ENCODE measurements at places on chromosomes 1 and 21.

DNA sequence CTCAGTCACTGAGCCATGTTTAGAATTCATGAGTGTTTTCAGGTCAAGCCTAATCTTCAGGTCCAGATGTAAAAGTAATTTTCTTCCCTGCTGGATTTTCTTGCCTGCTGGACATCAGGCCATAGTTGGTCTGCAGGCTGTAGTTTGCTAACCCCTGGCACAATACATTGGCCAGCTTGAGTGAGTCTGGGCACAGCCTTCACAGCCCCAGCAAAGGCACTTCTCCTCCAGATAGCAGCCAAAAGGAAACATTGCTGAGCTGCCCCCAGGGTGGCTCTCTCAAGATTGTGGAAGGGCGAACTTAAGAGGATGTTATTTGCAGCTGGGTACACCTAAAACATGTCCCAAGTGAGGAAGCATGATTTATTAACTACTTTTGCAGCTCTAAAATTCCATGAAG is 126.8 kb downstream of the PIK3R3 start:
- DNase-seq, result no peak

DNA sequence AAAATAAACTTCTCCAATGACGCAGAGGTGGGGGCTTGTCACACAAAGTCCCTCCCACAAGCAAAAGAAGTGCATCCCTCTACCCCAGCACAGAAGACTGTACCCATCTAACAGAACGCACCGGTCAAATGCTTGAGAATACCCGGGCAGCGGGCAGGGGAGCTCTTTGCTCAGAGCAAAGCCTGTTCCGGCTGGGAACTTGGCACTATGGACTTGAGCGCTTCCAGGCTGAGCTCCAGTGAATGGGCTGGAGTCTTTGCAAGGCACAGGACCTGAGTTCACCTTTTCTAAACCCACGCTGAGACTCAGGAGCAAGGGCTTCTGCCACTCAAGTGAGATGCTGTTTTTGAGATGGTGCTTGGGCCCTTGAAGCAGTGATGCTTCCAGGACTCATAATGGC is 20.3 kb downstream of the RHBG start:
- DNase-seq, result no peak

DNA sequence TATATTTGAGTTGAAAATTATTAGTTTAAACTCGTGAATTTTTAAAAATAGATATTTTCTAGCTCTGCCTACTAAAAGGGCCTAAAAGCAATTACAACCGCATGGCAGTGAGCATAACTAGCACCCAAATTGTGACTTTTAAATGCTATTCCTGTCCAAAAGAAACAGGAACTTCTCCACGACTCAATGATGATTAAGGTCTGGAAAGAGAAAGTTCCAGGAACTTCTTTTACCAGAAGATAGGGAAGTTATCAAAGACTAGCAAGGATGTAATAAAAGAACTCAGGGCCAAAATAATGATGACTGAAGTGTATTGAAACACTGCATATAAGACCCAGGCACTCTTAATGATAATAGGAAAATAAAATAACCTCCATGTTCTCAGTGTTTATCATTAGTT is 313.0 kb downstream of the PLPP3 start:
- no peak for DNase-seq

GRCh38 chr1:23122796-23123195 is 45.9 kb downstream of the LUZP1 start:
- DNase-seq, result no peak

DNA sequence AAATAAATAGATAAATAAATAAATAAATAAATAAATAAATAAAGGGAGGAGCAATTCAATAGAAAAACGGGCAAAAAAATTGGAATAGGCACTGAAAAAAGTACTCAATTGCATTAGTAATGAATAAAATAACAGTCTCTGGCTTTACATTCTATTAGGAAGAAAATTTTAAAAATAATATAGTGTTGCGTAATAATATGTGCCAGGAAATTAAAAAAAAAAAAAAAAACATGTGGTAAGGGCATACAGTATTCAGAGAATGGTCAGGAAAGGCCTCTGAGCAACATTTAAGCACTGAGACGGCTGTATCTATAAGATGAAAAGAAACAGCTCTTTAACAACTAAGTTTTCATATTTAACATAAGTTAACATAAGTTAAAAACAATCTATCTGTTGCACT is 48.7 kb upstream of the GLIS1 start:
- no peak for DNase-seq

GRCh38 chr1:112798292-112798691 is 83.2 kb upstream of the PPM1J start:
- no peak for DNase-seq

- DNase-seq, result peak; percentile 67
Measured at GRCh38 chr1:175152006-175152652, 40.4 kb downstream of the KIAA0040 start.

- DNase-seq, result no peak
Measured at GRCh38 chr21:35342440-35342839, 293.3 kb upstream of the RUNX1 start.

- DNase-seq, result peak; percentile 19
Measured at GRCh38 chr1:3672971-3673361, 20.6 kb downstream of the TP73 start.

- no peak for DNase-seq
Measured at GRCh38 chr1:154408174-154408777, 3.1 kb downstream of the IL6R start.

DNA sequence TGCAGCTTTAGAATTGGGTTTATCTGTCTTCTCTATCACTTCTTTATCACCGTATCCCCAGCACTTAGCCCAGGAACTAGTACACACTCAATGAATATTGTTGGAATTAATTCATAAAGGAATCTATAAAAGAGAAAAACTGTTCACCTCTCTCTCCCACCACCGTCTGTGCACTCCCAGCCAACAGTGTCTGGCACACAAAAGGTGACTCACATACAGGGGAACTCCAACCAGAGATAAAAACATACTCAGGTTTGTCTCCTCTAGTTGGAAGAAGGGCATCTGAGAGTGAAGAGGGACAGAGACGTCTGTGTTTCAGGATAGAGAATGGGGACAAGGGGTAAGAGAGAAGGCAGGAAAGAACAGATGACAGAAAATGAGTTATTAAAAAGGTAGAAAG is 10.0 kb downstream of the ITLN1 start:
- DNase-seq, result no peak

DNA sequence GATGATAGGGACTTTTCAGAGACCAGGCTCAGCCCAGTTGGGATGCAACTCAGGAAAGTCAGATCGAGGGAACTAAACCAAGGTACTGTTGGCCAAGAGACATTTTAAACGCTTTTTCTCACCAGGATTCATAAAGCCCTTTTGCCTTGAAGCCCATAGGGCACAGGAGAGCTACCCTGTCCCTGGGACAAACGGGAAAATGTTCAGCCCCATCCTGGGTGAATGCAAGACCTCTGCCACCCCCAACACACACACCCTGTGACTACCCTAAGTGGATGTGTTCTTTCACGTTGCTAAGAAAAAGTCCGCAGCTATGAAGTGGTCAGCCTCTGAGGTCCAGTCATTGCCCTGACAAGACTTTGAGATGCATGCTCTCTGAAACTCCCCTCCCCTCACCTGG is 58.4 kb downstream of the ITPKB start:
- no peak for DNase-seq

- no peak for DNase-seq
Measured at GRCh38 chr21:17671733-17672132, 59.0 kb upstream of the BTG3 start.

DNA sequence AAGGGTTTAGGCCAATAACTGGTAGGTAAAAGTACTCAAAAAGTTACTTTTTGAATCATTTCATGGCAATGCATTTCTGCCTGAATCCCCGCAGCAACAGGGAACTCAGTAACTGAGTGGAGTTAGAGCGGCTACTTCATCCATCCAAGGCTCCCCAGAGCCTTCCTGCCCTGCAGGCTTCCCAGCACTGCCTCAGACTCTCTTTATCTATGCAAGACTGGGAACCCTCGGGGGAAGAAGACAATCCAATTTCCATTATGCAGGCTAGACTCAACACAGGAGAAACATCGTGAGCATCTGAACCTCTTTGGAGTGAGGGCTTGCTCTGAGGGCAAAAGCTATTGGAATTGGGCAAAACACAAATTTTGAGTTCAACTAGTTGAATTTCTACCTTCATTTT is 23.1 kb downstream of the ZMYND12 start:
- no peak for DNase-seq

DNA sequence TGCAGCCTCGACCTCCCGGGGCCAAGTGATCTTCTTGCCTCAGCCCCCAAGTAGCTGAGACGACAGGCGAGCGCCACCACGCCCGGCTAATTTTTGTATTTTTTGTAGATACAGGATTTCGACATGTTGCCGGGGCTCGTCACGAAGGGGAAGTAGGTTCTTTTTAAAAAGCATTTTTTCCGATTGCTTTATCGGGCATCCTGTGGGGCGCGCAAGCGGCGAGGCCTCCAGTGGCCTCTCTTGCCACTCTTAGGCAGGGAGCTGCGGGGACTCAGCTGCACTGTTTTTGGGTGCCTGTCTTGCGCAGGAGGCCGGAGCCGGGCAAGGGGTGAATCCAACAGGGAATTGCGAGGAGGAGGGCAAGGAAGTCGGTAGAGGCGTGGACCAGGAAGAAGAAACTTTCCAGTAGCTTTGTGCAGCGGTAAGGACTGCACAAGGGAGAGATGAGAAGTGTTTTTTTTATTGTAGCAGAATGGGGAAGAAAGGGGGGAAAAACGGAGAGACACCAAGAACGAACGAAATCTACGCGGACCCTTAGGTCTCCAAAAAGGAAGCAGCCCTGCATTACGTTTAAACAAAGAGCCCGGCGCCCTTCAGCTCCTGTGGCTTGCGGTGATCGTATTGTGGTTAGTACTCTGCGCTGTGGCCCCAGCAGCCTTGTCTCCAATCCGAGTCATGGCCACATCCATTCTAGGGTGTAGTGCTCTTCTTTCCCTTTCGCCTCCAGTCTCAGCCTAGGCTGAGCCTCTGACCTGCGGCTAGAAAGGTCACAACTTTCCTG is 164.8 kb downstream of the PPIAL4G start:
- no peak for DNase-seq

- DNase-seq, result no peak
Measured at GRCh38 chr1:26913389-26913753, 404 bp downstream of the NR0B2 start.

GRCh38 chr21:42475526-42476387 is 20.3 kb downstream of the RSPH1 start:
- DNase-seq, result no peak

GRCh38 chr1:2155788-2156187 is 38.8 kb downstream of the FAAP20 start:
- no peak for DNase-seq

DNA sequence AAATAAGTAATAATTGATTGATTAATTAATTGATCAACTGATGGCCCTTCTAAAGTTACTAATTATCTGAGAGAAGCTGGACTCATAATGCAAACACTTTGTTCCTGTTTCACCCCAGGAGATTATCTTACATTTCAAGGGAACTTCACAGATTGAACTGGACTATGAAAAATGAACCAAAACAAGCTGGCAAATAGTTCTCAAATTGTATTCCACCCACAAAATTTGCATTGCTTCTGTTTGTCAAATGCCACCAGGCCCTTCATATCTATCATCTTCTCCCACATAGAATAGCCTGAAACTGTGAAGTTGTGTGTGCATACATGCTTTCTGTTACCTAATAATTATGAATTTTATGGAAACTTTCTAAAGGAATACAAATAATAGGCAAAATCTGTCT is 104.0 kb downstream of the ZNF281 start:
- no peak for DNase-seq

DNA sequence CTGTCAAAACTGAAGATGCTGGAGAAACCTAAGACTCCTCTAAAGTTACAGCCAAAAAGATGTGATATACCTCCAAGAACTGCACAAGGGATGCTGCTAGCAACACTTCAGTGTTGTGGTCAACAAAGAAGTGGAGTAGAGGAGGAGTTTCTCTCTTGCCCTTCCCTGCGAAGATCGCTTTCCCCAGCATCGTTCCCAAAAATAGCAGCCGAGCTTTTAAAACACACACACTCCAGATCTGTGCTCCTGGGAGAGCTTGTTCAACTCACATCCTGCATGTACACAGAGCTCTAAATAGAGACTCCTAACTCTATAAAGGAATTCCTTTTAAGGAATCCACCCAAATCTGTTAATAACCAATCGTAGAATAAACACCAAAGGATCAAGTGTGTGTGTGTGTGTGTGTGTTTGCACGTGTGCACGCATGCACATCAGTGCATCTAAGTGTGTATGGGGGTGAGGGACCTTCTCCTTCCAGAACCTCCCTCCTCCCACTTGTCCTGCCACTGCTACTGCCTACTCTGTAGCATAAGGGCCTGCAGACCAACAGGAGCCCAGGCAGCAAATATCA is 58.5 kb downstream of the PSMG1 start:
- no peak for DNase-seq

DNA sequence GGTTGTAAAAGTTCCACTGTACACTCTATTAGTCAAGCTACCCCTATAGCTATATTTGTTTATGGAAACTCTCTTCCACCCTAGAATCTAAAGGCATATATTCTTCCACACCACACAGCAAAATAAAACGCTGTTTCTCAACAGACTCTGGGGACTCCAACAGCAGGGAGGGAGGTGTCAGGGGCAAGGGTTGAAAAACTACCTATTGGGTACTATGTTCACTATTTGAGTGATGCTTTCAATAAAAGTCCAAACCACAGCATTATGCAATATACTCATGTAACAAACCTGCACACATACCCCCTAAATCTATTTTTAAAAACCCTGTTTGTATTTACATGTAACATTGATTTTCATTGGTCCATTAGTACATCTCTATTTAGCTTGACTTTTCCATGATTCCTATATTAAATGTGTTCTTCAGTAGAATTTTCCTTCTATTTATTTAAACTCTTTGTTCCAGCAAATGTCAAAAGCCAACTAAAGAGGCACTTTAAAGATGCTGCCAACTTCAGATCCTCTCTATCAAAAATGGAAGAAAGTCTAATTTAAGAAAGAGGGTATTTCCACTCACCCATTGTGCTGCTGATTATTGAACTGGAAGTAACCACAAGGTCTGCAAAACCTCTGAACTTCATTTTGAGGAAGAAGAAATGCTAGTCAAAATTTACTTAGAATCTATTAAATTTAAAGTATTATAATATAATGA is 26.2 kb downstream of the RGS7 start:
- DNase-seq, result no peak

- DNase-seq, result no peak
Measured at GRCh38 chr1:198681252-198681651, 42.4 kb downstream of the PTPRC start.

- DNase-seq, result no peak
Measured at GRCh38 chr1:31335007-31335406, 37.9 kb downstream of the FABP3 start.

GRCh38 chr1:55500601-55501000 is 285.4 kb upstream of the USP24 start:
- DNase-seq, result no peak

GRCh38 chr1:150187560-150187931 is 37.8 kb downstream of the PLEKHO1 start:
- DNase-seq, result no peak

- no peak for DNase-seq
Measured at GRCh38 chr21:16550917-16551741, 821.3 kb downstream of the USP25 start.

- no peak for DNase-seq
Measured at GRCh38 chr1:36730599-36730998, 247.9 kb upstream of the CSF3R start.

DNA sequence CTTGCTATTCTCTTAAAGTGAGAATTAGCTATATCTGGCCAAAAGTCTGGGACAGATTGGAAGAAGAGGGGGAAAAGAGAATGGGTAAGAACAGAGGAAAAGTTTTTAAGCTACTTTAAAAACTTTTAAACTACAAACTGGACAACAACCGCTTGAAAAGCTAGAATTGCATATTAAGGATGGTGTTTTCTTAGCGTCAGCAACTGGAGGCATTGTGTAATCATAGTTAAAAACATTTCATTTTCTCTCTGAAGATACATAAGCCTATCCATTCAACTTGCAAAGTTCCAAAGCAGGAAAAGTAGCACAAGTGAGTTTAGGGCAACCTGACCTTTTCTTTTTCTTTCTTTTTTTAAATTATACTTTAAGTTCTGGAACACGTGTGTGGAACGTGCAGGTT is 10.9 kb downstream of the PBX1 start:
- no peak for DNase-seq

Data from psoas muscle (tissue), 8 donors.